ENCODE measurements at places on chromosomes 6 and 20.

DNA sequence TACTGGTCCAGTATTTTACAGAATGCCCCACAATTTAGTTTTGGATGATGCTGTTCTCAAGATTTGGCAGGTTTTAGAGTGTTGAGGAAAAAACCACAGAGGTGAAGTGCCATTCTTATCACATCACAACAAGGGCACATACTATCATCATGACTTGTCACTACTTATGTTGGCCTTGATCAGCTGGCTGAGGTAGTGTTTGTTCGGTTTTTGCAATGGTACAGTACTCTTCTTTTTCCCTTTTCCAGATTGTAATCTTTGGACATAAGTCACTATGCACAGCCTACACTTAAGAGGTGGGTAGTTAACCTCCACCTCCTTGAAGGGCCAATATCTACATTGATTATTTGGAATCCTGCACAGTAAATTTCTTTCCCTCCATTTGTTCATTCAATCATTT lies 8.8 kb downstream of the TENT5A start:
- DNase-seq, result peak; percentile 34

DNA sequence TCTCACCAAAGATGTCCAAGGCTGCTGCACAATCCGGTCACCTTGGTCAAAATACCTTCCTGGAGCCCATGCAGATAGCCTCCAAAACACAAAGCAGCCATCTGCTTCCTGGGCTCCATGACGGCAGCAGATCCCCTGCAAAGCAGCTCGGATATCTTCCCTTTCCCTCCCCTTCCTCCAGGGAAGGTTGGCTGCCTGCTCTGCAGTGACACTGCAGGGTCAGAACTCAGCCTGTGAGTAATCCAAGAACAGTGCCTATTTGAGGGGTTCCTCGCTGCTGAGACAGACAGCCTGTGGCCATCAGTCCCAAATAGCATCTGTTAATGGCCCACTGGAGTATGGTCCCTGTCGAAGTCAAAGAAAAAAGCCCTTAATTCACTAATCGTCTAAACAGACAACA lies 270.8 kb downstream of the PREX1 start:
- no peak for DNase-seq

DNA sequence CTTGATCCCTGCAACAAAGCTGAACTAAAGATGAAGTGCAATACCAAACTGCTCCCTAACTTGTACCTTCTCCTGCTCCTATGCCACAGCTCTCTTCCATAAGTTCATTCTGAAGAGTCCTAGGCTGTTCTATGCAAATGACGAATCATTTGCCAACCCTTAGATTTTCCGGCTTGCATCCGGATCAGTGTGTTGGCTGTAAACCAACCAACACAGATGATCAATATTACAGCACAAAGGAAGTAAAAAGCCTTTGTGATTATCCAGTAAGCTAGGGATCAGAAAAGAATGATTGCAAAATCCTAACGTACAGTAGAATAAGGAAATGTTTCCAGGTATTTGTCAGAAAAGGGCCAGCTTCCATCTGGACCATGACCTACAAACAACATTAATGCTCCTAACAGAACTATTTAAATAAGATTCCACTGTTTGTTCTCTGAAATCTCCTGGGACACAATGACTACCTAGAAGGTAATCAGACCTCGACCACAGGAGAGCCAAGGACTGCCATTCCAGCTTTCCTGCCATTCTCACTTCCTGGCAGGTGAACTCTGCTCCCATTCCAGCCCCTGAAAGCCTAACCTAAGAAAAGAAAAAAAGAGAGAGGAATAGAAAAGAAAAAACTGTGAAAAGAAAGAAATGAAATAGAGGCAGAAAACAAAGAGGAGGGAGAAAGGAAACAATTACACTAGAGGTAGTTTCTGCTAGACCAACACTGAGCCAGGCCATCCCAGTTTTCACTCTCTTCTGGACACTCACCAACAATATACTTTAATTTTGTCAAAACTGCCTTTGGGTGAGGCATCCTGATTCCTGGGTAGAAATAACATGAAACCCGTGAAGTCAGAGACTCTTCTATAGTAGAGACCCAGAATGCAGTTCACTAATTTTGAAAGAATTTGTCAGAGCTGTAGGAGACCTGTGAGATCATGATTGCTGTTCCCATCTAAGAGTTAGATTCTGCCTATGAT lies 19.7 kb downstream of the GMDS start:
- no peak for DNase-seq

GRCh38 chr6:122381494-122382265 lies 17.8 kb upstream of the HSF2 start:
- DNase-seq, result peak; percentile 76

Data from EH (cell line).